ENCODE measurements at places on chromosomes 12 and 14.

DNA sequence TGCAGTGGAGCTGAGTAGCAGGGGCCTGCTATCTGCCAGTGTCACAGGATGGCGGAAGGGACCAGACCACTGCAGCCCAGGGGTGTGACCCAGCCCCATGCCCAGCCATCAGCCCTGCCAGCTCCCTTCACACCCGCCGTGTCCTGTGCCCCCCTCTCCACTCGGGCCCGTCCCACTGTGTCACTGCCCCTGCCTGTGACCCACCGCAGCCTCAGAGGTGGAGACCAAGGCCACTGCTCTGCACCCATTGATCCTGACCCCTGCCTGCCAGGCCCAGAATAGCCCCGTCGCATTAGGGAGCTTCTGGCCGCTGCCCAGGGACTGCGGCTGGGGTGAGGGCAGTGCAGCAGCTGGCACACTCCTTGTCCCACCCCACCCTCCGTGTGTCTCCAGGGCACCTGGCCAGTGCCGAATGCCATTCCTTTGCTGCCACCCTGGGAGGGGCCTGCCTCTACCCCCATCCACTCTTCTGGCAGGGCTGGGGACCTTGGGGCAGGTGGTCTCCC lies 2.1 kb upstream of the CRIP2 start:
- no peak for DNase-seq

GRCh38 chr12:95918194-95918993 lies 24.0 kb downstream of the CCDC38 start:
- peak; percentile 5 for DNase-seq

GRCh38 chr12:121712461-121713256 lies at the start of gene TMEM120B:
Gene TMEM120B (plus strand): TSS chr12:121712752. CDS start chr12:121712896, 144 bp downstream.
- peak; percentile 26 for DNase-seq

DNA sequence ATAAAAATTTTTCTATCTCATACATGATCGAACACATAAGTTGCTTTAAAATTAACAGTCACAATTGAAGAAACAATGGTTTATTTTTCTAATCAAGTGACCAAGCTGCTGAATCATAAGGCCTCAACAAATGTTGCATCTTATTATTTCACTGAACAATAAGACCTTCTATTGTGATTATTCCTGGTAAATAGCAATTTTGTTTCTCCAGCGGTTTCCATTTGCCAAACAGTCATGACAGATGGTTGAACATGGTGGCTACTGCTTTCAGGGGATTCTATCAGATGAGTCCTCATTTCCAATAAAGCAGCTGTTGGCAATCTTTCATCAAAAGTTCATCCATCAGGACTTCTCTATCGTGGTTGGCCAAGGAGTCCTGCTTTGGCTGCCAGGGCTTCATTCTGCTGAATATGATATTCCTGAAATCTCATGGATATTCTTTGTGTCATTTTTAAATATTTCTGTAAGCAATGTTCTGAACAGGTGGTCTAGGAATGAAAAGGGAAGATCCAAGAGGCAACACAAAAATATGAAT lies 13.0 kb downstream of the TOMM20L start:
- DNase-seq: no peak

DNA sequence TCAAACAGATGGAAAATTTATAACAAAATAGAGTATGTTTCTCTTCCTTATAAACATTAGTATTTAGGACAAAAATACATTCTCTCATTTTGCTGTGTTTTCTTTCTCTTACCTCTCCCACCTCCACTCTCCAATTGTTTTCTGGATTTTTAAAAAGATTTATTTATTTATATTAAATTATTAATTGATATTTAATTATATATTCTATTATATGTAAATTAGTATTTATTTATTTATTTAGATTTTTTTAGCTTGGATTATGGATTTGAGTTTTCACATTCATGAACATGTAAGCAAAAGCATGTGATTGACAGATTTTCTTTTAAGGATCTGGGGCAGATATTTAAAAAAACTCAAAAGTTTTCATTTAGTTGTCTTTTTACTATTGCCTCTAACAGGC lies 35.6 kb downstream of the SCN8A start:
- DNase-seq: no peak

- no peak for DNase-seq
Observed at GRCh38 chr12:75705749-75706711, 194.6 kb upstream of the KRR1 start.

- DNase-seq: no peak
Observed at GRCh38 chr14:24231263-24232120, 675 bp downstream of the NEDD8 start.

DNA sequence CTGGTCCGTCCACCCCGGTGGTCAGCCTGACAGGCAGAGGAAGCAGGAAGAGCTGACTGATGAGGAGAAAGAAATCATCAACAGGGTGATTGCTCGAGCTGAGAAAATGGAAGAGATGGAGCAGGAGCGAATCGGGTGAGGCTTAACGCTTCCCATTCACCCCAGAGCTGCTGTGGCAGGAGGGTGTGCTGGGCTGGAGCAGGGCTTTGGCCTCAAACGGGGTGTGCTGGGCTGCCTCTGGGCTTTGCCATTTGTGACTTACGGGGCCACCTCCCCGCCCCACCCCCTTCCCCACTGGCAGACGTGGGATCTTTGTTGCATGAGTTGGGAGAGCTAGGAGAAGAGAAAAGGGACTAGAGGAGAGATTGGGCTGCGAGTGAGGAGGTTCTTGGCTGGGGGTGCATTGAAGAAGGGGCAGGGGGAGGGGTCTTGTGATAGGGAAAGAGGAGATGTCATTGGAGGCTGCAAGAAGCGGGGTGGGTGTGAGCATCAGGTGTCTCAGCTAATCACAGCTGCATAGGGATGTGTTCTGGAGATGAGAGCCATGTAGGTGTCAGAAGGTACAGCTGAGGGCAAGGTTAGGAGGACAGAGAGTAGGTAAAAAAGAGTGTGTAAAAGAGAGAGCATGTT lies 56.3 kb downstream of the RPH3A start:
- no peak for DNase-seq

- DNase-seq: no peak
Observed at GRCh38 chr14:95192311-95192710, 35.0 kb upstream of the DICER1 start.

GRCh38 chr12:674272-674781 lies 11.1 kb upstream of the NINJ2 start:
- DNase-seq: no peak

DNA sequence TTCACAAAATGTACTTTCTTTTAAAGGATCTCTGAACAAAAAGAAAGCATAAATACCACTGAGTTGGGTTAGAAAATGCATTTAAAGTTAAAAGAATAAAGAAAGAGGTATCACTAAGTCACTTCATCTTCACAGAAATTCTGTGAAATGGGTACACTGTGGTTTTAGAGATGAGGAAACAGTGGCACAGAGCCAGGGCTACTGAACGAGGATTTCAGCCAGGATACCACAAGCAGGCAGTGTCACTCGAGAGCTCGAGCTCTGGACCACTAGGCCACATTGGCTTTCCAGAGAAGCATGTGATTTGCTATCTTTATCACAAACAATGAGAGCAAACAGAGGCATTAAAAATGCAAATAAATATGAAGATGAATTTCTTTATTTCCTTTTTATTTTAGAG lies 51.0 kb downstream of the WDHD1 start:
- DNase-seq: no peak

GRCh38 chr12:123363740-123364531 lies 711 bp downstream of the SBNO1 start:
- DNase-seq: no peak

DNA sequence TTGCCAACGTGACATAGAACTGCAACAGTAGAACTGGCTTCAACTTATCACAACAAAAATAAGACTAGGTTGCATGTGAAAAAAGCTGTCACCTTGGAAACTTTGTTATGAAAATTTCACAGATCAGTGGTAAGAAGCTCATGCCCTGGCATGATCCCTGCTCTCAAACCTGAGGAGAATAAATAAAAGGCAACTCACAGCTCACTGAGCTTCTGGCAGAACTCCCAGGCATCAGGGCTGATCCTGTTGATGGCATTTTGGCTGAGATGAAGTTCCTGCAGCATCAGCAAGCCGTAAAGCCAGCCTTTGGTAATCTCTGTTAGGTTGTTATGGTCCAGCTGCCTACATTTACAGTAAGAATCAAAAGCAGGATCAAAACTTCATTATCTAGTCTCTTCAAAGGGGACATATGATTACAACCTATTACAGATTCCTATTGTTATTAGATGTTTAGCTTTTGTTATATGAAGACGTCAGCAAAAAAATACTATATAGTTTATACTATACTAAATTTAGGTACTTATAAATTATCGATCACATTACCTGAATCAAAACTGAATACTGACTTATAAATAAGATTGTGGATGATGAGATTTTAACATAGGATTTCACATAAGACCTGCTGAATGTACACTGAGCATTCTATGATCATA lies 32.0 kb downstream of the LRIG3 start:
- peak; percentile 73 for DNase-seq

DNA sequence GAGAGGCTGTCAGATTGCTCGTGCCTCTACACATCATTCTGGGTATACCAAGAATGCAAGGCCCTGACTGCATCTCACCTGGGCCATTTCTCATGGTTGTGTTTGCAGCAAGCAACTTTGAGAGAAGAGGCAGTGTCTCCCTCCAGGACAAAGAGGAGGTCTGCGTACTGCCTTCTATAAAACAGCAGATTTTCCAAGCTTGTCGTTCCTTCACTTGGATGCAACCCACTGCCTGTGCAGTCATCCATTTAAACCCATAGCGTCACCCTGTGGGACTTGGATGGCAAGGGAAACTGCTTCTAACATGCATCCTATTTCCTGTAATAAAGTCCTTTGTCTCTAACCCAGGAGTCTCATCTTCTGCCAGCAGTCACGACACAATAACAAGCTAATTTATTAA lies 1.3 kb downstream of the POMT2 start:
- no peak for DNase-seq

DNA sequence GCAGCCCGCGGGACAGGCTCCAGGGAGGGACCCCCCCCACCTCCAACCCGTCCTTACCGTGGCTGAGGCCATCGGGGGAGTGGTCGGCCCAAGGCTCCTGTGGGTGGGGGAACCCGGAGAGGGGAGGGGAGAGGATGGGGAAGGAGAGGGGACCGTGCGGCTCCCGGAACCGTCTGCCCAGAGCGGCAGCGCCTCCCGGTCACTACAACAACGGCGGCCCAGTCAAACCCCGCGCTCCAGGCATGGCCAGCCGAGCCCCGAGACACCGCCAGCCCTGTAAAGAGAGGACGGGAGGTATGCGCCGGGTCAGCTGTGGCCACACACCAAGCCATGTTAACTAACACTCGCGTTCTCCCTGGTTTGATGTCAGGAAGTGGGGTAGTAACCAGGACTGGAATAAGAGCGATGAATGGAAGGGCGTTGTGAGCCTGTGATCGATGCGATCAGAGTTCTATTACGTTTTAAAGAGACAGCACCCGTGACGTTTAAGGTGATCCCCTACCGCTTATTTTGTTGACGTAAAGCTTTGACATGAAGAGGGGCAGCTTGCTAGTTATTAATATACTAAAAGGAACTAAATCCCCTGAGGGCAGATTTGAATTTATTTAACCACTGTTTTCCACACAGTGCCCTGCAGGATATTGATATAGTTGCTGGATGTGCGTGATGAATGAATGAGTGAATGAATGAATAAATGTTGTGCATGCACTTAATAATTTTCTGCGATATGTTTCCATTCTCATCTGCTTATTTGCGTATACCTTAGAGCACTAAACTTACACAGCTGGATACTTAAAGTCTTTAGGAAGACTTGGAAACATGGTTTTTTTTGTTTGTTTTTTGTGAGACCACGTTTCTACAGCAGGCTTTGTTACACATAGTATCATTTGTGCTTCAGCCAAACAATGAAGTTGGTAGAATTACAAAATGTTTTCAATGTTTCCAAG lies at the start of gene POC1B:
POC1B (minus strand) TSS at position 224 of the 947 bp plus-strand sequence; CDS start at position 72, 152 bp downstream.
- DNase-seq: peak; percentile 63

GRCh38 chr14:89422181-89422951 lies 5.3 kb upstream of the FOXN3 start:
- DNase-seq: no peak

DNA sequence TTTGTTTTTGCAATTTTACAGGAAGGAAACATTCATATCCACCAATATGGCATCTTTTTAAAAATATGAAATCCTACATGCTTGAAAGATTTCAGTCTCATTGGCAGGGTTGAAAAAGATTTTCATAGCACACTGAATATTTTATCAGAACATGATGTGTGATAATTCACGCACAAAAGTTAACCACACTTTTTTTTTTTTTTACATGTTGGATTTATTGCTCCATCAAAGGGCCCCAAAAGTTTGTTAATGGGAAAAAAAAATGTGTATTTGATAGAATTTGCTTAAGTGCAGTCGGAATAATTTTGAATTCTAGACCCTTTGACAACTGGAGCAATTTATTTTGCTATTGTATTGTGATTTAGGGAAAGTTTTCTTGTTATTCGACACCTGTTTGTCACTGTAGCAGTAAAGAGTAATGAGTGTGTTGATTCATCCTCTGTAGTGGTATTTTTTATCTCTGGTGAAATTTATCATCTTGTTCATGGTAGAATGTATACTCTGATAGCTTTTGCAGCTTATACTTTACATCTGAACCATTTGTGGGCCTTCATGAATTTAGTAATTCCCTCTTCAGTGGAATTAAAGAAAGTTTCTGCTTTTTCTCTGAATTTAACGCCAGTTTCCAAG lies 1.1 kb downstream of the EML1 start:
- no peak for DNase-seq

DNA sequence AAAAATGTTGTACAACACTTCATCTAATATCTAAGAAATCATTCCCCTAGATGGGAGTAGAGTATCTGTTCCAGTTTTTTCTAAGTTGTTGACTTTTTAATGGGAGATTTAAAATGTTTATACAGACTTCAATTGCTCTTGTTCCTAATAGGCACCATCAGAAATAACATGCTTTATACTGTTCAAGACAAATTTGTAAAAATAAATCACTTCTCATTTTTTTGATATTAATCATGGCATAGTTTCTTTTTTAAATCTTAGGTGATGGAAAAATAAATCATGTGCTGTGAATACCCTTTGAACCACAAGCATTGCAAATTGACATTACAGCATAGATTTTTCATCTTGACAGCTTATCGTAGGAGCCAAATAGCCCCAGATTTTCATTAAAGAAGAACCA lies 473.5 kb upstream of the MGAT4C start:
- no peak for DNase-seq

DNA sequence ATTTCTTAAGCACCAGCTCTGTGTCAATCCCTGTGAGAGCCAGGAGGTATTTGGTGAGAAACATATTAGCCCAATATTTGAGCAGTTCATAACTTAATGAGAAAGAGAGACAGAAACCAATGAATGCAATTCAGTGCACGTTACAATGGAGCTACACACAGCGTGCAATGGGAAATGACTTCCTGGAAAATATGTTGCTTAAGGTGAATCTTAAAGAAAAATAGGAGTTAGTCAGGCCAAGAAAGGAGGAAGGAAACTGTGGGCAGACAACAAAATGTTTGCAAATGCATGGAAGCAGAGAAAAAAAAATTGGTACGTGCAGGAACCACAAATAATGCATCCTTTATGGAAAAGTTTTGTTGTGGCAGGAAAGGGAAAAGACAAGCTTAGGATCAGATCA lies 481.7 kb downstream of the BCAT1 start:
- no peak for DNase-seq

GRCh38 chr12:128974881-128975280 lies 121.6 kb downstream of the GLT1D1 start:
- DNase-seq: no peak

GRCh38 chr12:94289461-94290312 lies 141.3 kb downstream of the PLXNC1 start:
- DNase-seq: no peak

Measured in NCI-H1092 (cell line).